RWPE2 (cell line): ENCODE measurements at places on chromosomes 7 and 10.

DNA sequence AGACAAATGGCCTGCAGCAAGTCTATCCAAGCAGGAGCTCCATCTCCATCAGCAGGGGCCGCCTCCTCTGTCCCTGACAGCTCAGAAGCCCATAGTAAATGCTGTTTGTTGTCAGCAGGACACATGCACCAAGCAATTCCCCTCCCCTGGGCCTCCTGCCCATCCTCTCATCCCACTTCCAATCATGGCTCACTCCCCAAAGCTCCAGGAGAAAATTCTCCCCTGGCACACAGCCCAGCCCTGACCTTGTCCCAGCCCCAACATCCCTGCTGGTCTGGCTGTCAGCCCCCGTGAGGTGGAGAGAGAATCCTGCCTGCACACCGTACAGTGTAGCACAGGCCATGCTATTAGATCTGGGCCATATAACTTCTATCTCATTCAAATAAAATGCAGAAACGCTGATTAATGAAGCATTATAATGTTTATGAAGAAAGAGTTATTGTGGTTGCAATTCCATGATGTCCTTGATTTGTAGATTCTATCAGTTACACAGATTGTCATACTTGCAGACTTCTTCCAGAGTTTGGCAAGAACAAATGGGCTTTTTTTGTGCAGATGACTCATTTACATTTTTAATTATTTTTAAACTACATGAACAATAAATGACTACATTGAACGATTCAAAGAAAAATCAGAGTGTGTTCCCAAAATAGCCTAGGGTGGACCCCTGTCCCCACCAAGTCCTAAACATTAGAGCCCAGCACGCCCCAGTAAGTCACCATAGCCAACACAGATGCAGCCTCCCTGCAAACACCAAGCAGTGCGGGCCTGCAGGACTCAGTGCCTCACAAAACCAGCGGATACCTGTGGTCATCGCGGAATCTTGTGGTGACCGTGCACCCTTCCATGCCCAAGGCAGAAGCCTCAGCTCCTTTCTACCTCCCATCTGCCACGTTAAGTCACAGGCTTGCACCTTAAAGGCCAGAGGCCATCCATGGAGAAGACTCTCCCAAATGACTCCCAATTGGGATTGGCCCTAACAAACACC is 70.1 kb downstream of the COBL start:
- DNase-seq = no peak

GRCh38 chr7:42494199-42494710 is 257.2 kb upstream of the GLI3 start:
- DNase-seq = no peak

DNA sequence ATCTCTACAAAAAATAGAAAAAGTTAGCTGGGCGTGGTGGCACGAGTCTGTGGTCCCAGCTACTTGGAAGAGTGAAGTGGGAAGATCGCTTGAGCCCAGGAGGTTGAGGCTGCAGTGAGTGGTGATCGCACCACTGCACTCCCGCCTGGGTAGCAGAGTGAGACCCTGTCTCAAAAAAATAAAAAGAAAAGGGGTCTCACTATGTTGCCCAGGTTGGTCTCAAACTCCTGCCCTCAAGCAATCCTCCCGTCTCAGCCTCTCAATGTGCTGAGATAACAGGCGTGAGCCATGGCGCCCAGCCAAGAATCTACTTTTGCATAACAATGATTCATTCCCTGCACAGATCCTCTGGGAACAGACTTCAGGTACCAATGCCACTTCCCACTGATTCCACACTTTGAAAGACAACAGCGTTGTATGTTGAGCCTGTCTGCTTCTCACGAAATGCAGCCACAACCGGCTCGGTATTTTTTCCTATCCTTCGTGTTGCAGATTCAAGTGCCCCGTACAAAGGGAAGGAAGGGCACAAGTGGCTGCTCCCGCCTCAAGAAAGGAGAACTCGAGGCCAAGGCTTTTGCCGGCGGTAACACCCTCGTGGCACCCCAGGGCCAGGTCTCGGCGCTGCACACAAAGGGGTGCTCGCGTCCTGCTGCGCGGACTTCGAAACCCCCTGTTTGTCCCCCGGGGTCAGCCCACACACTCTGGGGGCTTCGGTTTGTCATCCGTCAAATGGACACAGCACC is 745 bp downstream of the DAGLB start:
- peak; percentile 88 for DNase-seq

DNA sequence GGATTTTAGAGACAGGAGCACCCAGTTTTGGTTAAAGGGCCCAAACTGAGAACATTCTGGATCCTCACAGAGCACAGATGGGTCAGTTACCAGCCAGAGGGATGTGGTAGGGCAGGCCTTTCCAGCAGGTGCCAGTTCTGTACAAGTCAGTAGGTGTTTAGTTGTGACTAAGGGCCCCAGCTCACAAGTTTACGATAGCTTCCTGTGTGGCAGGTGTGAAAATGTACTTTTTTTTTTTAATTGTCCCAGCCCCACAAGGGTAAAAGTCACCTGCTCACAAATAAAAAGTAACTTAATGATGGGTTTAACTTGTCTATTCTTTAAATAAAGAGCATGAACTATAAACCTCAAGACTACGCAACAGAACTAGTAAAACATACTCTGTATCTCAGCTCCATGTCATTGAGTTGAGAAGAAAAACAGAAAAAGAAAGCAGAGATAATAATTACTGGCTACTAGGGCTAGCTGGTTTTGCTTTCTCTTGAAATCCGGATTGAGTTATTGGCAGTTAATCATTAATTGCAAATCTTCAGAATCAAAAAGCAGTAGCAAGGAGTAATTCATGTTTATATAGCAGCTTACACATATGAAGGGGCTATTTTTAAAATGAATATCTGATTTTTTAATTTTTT is 15.4 kb downstream of the NFE2L3 start:
- no peak for DNase-seq

DNA sequence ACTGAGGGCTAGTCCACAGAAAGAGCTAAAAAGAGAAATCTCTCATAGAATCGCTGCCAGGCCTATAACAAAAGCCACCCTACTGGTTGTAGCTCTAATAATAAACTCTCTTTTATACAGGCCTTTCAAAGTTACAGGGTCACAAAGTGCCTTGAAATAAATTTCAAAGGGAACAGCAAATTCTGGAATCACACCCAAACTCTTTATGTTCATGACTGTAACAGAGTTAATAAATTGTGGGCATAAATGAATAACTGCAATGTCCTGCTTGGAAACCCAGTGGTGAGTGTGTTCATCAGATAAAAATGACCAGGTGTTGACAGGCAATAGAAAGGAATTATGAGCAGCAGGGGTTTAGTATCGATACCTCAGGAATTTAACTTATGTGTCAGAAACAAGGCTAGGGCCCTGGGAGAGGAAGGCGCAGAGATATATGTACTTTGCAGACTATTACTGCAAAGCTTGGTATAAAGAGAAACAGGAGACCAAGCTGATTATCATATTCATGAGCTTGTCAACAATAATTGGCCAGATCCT is 9.3 kb downstream of the CDC14C start:
- DNase-seq = no peak

DNA sequence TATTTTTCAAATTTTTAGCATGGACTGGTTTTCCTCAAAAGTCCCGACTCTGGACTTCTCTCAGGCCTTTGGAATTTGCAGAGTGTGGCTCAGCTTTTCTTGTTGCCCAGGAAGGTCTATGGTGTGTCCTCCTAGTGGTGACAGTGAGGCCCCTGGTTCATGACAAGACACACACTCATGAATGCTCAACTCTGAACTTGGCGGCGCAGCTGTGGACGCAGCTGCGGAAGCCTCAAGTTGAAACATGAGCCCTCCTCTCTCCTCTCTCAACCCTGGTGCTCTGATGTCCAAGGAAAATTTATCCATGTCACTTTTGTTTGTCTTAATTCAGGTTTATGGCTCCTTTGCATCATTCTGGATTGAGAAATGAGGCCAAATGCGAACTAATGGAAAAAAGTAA is 183.9 kb downstream of the HECW1 start:
- DNase-seq = no peak

- DNase-seq = no peak
Measured at GRCh38 chr10:119919826-119920225, 27.3 kb downstream of the SEC23IP start.

GRCh38 chr10:57638411-57638810 is 629.3 kb downstream of the IPMK start:
- no peak for DNase-seq

DNA sequence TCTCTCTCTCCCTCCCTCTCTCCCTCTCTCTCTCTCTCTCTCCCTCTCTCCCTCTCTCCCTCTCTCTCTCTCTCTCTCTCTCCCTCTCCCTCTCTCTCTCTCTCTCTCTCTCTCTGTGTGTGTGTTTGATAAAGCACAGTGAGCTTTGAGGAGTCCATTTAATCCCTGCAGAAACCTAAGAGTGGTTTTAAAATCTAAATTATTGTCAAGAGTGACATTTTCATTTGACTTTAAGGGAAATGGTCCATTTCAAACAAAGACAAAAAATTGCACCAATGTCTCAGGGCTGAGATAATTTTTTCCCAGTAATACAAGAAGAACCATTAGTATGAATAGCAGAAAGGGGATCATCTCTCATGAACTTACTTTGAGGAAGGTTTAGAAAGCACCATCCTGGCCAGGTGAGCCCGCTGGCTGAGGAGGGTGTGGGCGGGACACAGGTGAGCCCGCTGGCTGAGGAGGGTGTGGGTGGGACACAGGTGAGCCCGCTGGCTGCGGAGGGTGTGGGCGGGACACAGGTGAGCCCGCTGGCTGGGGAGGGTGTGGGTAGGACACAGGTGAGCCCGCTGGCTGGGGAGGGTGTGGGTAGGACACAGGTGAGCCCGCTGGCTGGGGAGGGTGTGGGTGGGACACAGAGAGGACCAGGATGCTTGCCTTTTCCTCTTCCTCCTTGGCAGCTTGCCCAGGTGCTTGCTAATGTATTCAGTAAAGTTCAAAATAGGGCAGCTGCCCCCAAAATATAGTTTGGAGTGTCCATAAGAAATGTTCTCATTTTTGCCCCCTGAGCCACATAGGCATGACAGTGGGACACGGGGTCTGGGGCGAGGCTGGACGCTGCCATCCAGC is 125.0 kb downstream of the DNAJB6 start:
- peak; percentile 40 for DNase-seq

DNA sequence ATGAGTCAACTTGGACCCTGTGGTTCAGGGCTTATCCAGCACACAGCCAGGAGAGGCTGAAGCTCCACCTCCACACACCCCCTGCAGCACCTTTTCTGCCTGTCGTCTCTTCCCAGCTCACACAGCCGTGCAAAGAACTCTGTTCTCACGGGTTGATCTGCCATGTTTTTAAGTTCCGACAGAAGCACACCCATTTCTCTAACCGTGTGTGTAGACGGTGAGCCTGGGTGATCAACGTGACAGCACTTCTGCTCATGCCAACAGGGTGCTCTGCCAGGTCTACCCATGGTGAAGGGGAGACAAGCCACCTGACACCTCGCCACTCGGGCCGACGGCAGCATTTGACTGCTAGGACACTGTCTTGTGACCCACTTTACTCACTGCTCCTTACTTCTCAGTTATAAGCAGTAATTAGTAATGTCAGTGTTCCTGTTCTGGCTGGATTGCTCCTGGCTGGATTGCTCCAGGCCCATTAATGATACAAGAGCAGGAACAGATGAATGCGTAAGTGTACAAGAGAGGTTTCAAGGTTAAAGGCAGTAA is 90.5 kb downstream of the RNF216 start:
- DNase-seq = no peak

DNA sequence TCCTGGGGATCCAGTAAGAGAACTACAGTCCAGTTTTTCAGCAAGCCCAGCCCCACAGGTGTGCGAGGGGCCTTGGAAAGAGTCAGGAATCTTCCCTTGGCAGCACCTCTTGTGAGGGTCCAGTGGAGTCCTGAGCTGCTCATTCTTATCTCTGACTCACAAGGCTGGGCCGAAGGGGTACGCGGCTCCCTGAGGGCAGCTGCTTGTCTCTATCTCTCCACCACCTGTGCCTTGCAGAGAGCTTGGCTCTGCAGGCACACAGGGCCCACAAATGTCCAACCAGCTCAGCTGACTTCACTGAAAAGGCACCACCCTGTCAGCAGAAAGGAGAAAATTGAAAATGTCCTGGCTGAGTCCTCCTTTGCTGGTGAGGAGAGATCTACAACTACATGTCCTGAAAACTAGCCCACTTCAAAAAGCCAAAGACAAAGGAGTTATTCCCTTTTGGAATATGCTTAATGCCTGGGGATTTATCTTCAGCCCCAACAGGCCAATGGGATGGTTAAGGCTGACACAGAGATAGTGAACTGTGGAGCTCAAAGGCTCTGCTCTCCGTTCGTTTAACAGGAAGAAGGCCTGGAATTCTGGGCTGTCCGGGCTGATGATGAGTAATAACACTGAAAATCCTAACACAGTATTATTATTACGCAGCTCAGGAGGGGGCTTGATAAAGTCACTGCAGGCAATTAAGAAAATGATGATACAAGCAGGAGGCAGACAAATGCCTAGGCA is 23.4 kb downstream of the UROS start:
- DNase-seq = no peak

GRCh38 chr7:133750287-133750686 is 376.9 kb upstream of the LRGUK start:
- DNase-seq = no peak

GRCh38 chr10:123804716-123805115 is 86.9 kb downstream of the CPXM2 start:
- no peak for DNase-seq

DNA sequence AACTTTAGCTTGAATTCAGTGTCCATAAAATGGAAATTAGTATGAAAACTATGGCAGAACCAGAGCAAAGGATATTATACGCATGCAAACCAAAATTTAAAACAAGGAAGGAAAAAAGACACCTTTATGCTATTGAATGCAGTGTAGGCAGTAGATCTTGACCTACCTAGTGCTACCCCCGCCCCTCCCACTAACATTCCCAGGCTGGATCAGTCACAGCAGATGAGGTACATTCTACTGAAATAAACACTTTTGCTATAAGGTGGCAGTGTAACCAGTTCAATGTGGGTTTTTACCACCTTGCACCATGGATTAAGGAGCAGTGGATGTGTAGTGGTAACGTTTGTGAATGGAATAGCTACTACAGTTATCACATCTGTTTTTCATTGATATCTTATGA is 27.9 kb downstream of the SRI start:
- DNase-seq = no peak

DNA sequence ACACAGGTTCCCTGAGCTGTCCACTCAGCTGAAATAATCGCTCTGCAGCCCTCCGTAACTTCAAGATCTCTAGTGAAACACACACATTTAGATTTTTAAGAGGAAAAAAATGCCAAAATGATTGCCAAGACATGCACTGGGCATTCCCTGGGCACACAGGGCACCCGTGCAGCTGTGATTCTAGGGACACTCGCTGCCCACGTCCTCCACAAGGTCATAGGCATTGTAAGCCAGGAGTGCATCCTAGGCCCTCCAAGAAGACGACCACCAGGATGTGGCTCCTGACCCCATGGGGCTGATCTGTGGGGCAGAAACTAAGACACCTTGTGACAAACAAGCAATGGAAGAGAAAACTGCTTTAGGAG is 563.3 kb downstream of the PTPRN2 start:
- no peak for DNase-seq

DNA sequence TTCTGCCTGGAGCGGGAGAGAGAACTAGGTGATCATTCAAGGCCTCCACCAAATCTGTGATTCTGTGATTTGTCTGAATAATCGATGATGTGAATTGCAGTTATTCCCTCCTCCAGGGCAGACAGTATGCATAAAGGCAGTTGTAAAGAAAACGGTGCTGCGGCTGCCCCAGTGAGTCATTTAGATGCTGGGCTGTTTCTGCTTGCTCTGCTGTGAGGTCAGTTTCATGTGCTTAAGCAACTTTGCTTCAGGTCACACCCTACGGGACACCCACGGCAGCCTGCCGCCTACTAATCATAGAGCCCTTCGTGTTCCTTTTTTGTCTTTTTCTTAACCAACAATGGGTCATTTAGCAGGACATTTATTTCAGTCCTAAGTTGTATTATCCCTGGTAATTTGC is 158.1 kb upstream of the PITRM1 start:
- no peak for DNase-seq
